ENCODE measurements at places on chromosomes 7 and 10.

- no peak for DNase-seq
These were observed 362.9 kb upstream of the NFE2L3 start for GRCh38 chr7:25788961-25789620.

- DNase-seq, result no peak
These were observed 9.4 kb downstream of the SLC35B4 start for GRCh38 chr7:134307320-134307719.

DNA sequence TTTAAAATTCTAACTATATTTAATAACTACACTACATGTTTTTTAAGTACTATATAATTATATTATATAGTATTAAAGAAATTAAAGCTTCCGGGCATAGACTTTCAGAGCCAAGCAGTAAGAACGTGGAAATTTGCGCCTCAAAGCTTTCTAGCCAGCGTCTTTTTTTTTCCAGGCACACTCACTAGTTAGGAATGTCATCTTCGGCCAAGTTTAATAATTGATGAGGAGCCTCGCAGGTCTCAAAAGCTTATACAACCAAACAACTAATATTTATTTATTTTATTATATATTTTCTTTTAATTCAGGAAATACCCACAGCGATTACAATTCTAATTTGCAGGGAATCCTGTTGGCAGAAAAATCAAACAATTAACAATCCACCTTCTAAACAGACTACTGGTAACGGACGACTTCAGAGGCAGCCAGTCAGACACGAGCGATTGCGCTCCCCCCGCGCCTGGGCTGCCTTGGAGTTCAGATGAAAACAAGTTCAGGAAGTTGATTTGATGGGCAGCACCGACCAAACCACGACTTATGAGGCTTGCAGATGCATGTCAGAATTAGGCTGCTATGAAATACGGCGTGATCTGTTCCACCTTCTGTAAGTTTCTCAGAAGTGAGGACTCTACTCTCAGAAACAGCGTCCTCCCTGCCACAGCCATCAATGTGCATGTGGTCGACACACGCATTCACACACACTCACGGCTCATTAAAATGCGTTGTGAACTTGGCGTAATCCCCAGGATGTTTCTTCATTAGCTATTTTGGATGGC lies 431.8 kb upstream of the MGMT start:
- DNase-seq, result no peak

- DNase-seq, result no peak
These were observed 84.0 kb downstream of the CHST15 start for GRCh38 chr10:124009231-124010015.

- DNase-seq, result no peak
These were observed 13.2 kb downstream of the LDB1 start for GRCh38 chr10:102106998-102107397.

- peak; percentile 9 for DNase-seq
These were observed 180.5 kb upstream of the PRSS58 start for GRCh38 chr7:142438235-142438922.

DNA sequence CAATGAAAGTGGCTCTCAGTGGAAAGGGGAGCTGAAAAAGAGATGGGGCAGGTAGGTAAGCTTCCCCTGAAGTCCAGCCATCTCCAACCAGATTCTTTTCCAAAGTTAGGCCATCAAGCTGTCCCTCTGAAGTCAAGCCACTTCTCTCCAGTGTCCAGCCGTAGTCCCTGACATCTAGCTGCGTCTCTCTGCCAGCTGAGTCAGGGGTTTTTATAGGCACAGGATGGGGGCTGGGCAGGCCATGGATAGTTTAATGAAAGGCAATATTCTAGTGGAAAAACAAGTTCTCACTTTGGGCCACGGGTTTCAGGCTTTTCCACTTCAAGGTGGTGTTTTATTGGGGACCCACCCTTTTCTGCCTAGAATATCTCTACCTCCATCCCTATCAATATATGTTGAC lies 36.8 kb downstream of the AVL9 start:
- DNase-seq, result no peak
